ENCODE measurements at places on chromosomes 7 and 10.

DNA sequence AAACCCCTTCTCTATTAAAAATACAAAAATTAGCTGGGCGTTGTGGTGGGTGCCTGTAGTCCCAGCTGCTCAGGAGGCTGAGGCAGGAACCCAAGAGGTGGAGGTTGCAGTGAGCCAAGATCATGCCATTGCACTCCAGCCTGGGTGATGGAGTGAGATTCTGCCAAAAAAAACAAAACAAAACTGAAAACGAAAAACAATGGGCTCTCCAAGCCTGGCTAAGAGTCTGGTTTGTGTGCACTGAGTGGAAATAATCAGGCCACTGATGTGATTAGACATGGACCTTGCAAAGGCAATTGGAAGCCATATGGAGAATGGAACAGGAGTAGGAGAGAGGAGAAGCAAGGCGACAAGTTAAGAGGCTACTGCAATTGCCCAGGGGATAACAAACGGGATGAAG is 60.1 kb upstream of the GSDME start:
- DNase-seq: no peak

DNA sequence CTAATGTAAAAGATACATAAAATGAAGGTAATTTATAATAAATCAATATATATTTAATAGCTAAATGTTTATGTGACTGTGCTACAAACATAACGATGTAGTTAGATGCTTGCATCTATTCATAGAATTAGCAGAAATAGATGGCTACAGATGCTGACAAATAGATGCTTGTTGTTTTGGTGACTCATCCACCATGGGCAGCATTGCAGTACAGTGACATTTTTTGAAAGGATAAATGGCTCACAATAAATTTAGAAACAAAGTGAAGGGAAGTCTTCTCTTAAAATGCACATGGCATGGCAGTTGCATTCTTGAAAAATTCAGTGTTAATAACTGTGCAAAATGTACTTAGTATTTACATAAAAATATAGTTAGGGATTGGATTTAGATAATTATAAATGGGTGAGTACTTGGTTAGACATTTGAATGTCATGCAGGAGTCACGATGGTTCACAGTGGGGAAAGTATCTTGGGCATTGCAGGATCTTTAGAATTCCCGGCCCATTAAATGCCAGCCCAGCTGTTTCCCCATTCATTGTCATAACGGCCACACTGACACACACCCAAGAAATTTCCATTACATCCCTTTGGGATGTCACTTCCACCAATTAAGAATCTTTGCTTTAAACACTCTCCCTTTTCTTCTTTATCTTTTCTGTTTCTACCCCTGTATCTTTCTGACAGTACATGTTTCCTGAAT is 564.1 kb downstream of the ATRNL1 start:
- no peak for DNase-seq

DNA sequence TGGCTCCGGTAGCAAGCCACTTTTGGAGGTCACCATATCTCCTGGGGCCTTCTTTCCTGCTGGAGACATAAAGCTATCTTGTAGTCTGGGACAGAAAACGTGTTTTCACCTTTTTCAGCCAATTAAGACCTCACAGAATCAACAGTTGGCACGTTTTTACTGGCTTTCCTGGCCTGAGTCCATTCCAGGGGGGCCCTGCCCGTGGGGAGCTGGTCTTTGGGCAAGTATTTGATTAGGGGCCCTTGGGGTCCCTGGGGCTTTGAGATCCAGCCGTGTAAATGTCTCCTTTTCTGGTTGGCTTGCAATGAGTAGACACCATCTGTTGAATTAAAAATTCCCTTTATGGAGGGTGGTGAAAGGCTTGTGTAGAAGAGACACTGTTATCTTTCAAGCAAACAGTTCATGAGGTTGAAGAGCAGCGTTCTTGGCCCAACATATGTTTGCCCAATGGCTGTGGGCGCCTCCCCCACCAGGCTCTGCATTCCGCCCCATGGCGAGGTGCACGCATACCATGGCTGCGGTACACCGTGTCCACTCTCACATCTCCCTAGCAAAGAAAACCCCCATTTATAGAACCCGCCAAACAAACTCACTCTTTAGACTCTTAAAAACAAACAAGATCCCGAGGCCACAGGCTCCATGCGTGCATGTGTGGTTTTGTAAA is 593.2 kb downstream of the LRMDA start:
- DNase-seq: no peak

DNA sequence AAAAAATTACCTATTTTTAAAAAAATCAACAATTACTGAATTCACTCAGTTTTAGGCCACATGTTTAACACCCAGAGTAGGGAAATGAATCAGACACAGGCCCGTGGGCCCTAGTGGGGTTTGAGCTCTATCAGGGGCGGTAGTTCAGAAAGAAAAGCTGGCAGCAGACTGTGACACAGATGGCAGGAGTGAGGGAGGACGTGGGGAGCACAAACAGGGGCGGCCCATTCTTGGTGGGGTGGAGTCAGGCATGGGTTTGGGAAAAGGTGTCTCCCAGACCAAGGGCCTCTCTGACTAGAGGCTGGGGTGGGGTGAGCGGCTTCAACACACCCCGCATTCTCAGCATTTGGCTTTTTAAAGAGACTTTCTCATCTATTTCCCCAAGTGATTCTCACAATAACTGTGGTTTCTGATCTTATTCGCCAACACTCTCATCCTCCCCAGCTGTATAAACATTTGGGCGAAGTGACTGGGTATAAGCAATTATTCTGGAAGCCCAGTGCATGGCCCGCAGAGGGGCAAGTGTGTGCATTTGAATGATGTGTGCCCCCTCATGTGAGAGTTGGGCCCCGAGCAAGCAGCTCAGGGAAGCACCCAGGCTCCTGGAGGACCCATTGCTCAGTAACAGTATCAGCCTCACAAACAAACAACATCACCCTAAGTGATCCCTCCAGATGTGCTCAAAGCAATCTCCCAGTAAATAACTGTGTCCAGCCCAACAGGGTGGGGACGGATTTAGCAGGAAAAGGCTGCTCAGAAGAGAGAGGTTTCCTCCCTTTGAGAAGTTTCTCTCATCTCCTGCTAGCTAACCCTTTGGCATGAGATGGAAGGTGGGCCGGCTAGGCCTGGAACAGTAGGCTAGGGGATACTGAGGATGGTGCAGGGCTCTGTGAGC is 437.6 kb upstream of the ZMIZ1 start:
- DNase-seq: no peak

- peak; percentile 38 for DNase-seq
Observed at GRCh38 chr7:116952635-116953371, 498 bp upstream of the ST7 start.

DNA sequence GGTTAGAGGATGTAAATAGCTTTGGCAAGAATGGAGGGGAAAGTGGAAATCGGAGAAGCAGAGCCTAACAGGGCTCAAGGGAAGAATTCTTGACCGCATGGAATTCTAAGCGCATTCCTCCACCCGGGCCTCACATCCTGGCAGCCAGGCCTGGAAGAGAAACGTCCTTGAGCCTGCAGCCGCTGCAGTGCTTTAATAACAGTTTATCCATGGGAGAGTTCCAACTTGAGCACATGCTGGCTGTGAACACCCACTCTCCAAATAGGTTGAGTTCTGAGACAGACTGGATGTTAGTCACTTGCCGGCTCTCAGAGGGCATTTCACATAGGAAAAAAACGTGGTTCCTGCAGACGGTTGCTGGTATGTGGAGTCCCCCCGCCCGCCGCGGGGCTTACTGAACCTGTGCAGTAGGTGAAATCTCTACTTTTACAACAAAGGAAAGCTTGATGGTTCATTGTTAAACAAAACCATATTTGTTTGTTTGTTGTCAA is 61.4 kb upstream of the STEAP1B start:
- peak; percentile 76 for DNase-seq

- no peak for DNase-seq
Observed at GRCh38 chr7:9978106-9979064, 995.3 kb upstream of the PHF14 start.

DNA sequence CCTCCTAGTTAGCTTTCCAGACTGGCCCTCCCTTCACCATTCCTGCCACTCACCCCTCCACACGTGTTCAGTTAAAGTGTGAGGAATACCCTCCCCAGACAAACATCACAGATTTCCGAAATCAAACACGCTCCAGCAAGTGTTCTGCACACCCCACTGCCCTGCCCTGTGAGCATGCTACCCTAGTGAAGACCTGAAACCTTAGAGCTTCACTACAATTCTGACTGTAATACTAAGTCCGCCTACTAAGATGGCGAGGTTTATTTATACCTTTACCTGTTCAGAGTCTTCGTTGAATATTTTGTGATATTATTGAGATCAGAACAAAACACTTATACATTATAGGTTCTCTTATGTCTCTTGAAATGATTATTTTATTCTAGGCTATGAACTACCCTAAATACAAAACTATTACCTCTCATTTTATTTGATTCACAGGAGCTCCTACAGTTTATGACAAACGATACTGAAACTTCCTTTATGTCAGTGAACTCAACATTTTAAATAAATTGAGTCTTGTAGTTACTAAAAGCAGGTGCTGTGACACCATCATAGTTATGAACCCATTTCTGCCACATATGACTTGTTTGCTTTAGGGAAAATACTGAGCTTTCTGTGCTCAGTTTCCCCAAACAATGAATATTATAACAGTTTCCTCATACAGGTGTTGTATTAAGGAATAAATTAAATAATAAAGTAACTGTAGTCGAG is 8.6 kb downstream of the SCIN start:
- no peak for DNase-seq

DNA sequence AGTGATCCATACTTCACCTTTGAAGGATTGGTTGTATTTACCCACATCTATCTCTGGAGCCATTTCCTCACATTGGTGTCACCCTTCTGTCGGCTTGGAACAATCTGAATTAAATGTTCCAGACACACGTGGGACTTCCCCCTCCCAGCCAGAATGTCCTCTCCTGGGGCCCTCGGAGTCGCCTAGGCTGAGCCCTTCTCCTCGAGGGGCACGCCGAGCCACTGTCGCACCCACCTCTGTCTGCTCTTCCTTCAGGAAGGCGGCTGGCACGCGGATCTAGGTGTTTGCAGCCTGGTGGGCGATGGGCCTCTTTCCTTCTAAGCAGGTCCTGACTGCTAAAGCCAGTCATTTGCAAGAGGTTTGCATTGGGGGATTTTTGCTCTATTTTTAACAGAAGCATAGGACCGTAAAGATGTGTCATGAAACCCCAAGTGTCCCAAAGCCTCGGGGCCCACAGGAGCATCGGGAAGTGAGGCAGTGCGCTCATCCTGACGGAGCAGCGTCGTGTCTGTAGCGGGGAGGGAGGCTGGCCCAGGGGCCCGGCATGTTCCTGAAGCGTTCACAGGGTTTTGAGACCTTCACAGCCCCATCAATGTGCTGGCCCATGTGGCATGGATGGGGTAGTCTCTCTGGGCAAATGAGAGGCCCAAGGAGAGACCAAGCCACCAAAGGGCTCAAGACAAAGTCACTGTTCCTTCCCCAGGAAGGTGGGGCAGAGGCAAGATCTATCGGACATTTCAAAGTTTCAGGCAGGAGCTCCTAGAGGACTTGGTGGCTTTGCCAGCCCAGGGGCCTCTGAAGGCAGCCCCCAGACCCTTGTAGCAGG is 86.7 kb downstream of the RGS10 start:
- DNase-seq: no peak

DNA sequence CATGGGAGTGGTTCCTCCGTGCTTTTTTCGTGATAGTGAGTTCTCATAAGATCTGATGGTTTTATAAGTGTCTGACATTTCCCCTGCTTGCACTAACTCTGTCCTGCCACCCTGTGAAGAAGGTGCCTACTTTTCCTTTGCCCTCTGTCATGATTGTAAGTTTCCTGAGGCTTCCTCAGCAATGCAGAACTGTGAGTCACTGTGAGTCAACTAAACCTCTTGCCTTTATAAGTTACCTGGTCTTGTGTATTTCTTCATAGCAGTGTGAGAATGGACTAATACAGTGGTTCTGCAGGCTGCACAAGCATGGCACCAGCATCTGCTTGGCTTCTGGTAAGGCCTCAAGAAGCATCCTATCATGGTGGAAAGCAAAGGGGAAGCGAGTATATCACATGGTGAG is 1144.6 kb downstream of the SORCS3 start:
- no peak for DNase-seq

GRCh38 chr7:93185303-93186027 is 37.3 kb upstream of the SAMD9L start:
- no peak for DNase-seq

DNA sequence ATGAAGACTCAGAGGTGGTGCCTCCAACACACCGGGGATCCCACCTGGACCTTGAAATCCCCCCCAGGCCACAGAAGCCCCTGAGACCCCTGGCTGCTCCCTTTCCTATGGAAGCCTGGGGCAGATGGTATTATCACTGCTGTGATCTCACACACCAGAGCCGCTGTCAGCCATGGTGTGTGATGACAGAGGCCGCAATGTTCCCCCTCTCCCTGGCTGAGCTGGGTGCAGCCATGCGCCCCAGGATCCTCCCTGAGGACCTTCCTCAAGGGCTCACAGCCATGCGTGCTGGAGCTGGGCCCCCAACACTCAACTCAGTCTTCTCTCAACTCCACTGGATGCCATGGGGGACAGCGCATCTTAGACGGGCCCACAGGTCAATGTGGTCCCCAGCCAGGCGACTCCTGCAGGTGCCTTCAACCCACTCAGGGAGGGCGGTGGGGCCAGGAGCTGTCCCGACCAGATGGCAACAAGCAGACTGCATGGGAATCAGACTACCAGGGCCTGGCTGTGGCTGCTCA is 44.9 kb downstream of the VIPR2 start:
- DNase-seq: no peak

- DNase-seq: no peak
Observed at GRCh38 chr7:34333925-34334324, 324.1 kb upstream of the NPSR1 start.

- DNase-seq: no peak
Observed at GRCh38 chr10:69502589-69502988, 51.3 kb downstream of the TSPAN15 start.

DNA sequence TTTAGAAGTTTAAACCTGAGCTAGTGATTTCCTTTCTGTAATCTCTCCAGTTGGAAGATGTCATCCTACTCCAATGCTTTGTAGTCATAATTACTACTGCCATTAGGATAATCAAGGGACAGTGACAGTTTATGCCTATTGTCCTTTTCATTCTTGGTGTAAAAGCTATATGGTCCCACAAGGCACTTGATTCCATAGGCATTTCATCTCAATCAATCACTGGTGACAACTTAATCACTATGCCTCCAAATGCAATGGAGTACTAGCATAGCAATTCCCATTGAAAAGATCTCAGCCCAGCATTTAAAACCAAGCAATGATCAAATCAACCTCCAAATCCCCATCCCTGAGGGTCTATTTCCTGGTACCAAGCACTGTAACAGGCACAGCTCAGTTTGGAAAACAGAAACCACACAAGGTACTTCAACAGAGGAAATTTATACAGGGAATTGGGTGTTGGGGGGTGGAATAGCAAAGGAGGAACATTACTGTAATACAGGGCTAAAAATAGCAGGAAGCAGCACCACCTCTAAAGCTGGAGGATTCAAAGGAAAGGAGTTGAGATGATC is 51.0 kb downstream of the FHIP2A start:
- DNase-seq: no peak

DNA sequence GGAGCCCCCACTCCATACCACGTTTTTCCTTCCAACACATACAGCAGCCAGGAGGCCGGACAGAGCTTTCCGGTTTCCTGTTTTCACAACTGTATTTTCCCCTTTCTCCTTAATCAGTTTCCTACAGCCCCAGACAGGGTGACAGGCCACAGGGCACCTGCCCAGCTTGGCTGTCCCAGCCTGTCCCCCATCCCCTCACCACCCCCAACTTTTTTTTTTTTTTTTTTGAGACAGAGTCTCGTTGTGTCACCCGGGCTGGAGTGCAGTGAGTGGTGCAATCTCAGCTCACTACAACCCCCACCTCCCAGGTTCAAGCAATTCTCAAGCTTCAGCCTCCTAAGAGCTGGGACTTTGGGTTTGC is 10.3 kb upstream of the HSPB1 start:
- DNase-seq: no peak

- no peak for DNase-seq
Observed at GRCh38 chr10:132838346-132838970, 52.5 kb upstream of the NKX6-2 start.

GRCh38 chr7:152035817-152036216 is 10.3 kb downstream of the GALNT11 start:
- no peak for DNase-seq
